ENCODE measurements at places on chromosomes 3 and 15.
A peak's percentile ranks its signal among the peaks of the same experiment; 100 is the strongest.

GRCh38 chr15:63884953-63885352, 51.2 kb upstream of the HERC1 start:
- no peak for DNase-seq

DNA sequence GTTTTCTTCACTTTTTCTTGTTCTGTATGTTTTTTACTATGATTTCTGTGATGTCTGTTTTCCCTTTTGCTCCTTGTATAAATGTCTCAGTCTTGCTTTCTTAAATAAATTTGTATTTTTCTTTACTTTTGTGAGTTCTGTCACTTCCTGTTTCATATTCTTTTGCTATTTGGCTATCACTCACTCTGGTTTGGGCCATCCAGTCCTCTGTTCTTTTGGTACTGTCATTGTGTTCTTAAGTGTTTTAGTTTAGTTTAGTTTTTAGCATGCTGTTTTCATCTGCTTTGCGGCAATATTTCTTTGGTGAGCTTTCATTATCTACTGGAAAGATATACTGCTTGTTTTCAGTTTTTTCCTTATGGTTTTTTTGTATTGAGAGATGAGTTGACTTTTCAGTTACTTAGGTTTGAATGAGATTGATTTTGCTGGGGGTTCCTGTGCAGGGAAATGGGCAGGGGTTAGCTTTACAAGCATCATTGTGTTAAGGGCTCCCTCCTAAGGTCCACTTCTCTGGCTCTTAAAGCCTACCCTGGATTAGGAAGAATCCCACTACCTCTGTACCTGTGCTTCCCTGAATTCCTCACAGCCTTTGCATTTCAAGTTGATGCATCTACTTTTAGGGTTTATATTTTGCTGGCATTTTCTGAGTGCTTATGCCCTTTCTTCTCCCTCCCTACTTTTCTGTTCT, 35.1 kb downstream of the PDCD6IP start:
- DNase-seq: no peak

- no peak for DNase-seq
Observed at GRCh38 chr15:57619746-57620145, 28.0 kb downstream of the MYZAP start.

DNA sequence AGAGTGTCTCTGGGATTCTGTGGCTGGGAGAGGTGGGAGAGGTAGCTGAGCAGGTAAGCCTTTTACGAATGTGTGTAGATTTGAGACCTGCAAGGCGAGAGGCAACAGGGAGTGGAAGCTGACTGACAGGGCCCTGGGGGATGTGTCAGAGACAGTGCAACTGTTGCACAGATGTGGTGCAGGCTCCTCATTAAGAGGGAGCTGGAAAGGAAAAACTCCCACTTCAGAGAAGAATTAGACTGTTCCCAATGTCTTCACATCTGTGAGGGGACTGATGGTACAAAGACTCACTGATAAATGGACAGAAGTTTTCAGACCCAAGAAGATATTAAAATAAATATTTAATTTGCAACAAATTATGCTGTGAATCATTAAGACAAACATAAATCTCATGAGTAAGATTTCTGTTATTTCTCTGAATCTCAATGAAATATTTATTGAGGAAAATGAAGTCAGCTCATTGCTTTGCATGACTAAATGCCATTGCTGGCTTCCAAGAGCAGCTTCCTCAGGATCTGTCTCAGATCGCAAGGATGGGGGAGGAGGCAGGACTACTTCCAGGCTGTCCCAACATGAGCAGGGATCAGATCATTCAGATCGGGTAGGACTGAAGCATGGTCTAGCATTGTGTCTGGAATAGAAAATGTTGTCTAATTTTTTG, 127.3 kb upstream of the ROPN1 start:
- DNase-seq: no peak

DNA sequence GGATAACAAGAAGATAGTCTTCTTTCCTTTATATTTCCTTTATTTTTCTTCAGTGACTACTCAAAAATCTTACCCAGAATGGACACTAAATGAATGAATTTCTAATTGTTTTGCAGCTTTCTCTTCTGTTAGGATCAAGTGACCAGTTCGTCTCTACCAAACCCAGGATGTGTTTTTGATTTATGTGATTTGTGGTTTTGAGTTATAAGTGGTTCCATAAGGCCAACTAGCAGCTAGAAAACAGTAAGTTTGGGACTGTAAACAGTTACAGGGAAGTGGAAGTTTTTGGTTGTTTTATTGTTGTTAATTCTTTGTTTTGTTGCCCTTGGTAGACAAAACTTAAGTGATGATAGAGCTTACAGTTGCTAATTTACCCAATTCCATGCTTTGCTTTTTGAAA, 456.5 kb downstream of the IL5RA start:
- no peak for DNase-seq

DNA sequence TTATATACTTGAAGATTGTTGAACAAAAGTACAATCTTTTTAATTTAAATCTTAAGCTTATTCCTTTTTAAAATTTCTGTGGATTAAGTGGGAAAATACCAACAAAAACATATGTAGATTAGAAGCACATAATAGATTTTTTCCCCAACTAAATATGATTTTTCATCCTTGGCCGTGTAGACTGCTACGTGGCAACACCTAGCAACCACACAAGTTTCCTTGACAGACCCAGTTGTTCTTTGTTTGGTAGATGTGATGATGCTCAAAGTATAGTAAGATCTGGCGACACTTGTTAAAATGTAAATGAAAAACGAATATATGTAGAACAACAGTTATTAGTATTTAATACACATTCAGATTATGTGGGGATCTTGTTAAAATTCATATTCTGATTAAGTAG, 271.0 kb upstream of the ROBO2 start:
- DNase-seq: no peak

- DNase-seq: no peak
Observed at GRCh38 chr15:43103907-43104306, 1.9 kb downstream of the UBR1 start.

DNA sequence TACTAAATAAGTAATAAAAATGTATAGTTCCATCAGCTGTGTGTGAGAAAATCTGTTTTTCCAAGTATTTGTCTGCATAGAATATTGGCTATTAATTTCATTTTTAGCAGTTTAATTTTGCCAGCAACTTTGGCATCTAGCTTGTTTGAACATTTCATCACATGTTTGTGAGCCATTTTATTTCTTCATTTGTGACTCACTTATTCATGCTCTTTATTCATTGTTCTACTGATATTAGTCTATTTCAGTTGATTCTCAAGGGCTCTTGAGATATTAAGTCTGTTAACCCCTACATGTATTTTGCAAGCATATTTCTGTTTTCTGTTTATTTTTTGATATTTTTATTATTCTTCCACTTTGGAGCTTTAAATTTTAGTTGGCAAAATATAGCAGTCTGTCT, 74.0 kb upstream of the PHLDB2 start:
- no peak for DNase-seq

- no peak for DNase-seq
Observed at GRCh38 chr15:33489335-33489734, 178.6 kb downstream of the RYR3 start.

- DNase-seq: peak; percentile 20
Observed at GRCh38 chr3:16448639-16449070, 64.8 kb downstream of the RFTN1 start.

- DNase-seq: no peak
Observed at GRCh38 chr3:170323331-170323730, 34.2 kb upstream of the SKIL start.

GRCh38 chr3:172153335-172153861, 114.0 kb downstream of the FNDC3B start:
- DNase-seq: no peak

DNA sequence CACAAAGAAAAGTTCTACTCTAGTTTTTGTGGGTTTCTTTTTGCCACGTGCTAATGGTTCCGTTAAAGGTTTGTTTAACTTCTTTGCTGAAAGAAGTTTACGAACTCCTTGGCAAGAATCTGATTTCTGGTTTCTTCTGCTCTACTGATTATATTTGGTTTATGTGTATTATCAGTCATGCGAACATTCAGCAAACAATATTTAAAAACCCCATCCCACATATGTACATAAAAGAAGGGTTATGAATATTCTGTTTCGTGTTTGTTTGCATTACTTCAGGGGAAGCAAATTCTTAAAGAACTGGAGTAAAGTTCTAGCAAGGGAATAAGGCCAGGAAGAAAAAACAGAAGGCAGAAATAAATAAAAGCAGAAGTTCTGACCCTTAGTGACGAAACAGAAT, 9.8 kb downstream of the LARS2 start:
- DNase-seq: no peak

DNA sequence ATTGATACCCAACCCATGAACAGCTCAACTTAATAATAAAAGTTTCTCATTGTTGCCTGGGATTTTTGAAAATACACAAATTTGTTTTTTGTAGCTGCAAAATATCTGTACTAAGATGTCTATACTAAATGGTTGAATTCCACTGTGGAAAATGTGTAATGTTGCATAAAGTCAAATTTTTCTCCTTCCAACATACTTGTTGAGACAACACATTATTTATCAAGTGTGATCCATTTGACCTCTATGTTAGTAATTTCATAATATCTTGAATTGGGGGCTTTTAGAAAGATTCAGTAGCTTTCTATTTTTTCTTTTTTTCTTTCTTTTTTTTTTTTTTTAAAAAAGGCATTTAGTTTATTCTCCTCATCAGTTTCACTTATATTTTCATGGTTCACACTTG, 88.0 kb downstream of the KCNMB2 start:
- no peak for DNase-seq

GRCh38 chr3:122318620-122319019, 6.4 kb upstream of the CSTA start:
- DNase-seq: no peak

GRCh38 chr3:29668728-29669127, 387.9 kb downstream of the RBMS3 start:
- no peak for DNase-seq

GRCh38 chr3:172102123-172102882, 62.9 kb downstream of the FNDC3B start:
- DNase-seq: peak; percentile 14

DNA sequence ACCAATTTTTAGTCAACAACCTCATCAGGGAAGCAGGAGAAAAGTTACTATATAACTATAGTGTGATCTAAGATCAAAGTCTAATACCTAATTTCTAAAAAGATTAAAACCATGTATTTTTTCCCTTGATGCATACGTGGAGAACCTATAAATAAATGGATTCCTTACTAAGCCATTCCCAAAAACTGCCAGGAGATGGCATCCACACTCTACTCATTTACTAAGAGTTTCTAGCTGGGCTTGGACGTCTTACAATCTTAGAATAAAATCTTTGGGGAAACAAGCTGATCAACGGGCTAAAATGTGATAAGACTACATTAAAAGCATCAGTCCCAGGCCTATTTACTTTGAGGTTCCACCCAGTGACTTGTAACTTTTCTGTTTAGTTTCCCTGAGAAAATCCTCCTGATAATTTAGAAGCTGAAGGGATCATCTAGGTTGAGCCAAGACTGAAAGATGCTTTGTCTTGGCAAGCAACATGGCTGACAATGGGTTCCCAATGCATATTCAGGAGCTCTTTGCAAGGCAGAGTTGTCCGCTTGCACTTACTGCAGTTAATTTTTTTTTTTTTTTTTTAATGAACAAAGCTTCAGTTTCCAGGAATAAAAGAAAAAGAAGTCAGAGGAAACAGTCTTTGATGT, 85.5 kb upstream of the FGF12 start:
- DNase-seq: no peak

GRCh38 chr15:75573648-75574384, 5.3 kb downstream of the PTPN9 start:
- no peak for DNase-seq

DNA sequence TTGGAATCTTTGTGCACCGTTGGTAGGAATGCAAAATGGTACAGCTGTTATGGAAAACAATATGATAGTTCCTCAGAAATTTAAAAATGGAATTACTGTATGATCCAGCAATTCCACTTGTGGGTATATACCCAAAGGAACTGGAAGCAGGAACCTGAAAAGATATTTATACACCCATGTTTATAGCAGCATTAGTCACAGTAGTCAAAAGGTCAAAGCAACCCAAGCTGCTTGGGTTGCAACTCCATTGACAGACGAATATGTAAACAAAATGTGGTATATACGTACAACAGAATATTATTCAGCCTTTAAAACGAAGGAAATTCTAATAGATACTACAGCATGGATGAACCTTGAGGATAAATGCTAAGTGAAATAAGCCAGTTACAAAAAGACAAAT, 35.0 kb upstream of the CAPN3 start:
- no peak for DNase-seq

DNA sequence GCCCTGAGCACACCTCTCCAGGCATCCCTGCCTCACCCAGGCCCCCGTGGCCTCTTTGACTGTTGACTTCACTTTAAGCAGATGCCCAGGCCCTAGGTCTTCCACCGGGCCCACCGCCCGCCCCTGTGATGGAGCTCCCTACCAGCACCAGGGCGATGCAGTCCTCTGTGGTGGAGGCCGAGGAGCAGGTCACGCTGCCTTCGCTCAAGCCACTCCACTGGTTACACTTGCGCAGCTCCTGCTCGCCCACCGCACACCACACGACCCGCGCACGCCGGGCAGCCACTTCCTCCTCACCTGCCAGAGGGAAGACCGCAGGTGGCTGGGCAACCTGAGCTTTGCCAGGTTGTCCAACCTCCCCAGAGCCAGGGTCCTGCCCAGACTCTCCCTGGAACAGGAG, 16.0 kb downstream of the LTF start:
- DNase-seq: no peak

DNA sequence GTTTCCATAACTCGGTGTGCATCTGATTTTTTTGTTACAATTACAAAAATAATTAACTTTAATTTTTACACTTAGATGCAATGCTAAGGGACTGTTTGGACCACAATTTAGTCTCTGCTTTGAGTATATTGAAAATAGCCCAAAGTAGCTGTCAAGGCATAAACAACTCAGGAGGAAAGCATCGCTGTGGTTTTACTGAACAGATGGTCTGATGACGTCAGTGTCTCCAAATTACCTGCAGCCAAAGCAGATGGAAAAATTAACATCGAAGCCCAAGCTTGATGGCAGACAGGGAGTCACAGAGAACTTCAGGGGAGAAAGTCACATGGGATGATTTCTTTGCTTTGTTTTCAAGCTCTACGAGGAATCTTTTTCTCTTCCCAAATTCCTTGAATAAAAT, 83.1 kb upstream of the PLCL2 start:
- DNase-seq: no peak

DNA sequence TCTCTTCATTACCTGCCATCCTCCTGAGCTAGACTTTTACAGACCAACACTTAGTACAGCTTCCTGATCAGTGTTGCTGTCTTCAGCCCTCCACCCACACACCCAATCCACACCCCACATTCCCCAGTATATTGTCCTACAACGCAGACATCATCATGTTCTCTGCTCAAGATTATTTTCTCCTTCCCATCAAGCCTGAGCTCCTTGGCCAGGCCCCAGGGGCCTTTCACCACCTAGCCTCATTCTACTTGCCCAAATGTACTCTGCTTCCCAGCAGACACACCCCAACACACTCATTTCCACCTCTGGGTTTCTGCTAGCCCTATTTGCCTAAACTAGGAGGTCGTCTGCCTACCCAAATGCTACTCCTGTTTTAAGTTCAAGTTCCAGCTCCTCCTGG, 37.0 kb downstream of the DAPK2 start:
- no peak for DNase-seq

DNA sequence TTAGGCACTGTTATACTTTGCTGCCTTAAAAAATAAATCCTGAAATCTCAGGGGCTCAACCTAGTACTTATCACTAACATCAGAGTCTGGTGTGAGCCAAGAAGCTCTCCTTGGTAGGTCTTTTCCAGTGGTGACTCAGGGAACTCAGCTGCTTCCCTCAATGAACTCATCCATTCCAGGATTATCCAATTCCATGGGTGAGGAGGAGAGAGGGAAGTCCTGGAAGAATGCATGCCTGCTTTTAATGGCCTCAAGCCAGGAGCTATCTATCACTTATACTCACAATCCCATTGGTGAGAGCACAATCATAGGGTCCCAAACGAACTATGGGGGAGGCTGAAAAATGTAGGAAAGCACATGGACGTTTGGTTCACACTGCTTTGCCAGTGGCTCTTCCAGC, 113.6 kb downstream of the POLR2M start:
- no peak for DNase-seq

Measured in stimulated activated CD4-positive, alpha-beta T cell treated with anti-CD3 and anti-CD28 coated beads, TNF-alpha, amount 100 ng/mL, for 24 hours (primary cell).